H1 (cell line): ENCODE measurements at places on chromosomes 11 and 22.

- H3K4me3 ChIP-seq, result no peak overlapping the region
- no peak for DNase-seq
- H3K36me3 ChIP-seq, result no peaks in the 10 kb centered on the region
- no peaks in the 10 kb centered on the region for H3K27me3 ChIP-seq
- H3K4me1 ChIP-seq, result no peaks in the 10 kb centered on the region
These were observed 138.1 kb downstream of the SLC1A2 start for GRCh38 chr11:35281169-35281688.

- H3K36me3 ChIP-seq, result peaks cover 31% of the 10 kb centered on the region
- DNase-seq, result no peak
- peaks cover 3% of the 10 kb centered on the region; the same call in 1 of the 2 replicates for H3K4me1 ChIP-seq
- no peaks in the 10 kb centered on the region for H3K27me3 ChIP-seq
- no peak overlapping the region for H3K27ac ChIP-seq
- H3K4me3 ChIP-seq, result no peak overlapping the region
These were observed 30.5 kb downstream of the CTNND1 start for GRCh38 chr11:57792060-57792541.

DNA sequence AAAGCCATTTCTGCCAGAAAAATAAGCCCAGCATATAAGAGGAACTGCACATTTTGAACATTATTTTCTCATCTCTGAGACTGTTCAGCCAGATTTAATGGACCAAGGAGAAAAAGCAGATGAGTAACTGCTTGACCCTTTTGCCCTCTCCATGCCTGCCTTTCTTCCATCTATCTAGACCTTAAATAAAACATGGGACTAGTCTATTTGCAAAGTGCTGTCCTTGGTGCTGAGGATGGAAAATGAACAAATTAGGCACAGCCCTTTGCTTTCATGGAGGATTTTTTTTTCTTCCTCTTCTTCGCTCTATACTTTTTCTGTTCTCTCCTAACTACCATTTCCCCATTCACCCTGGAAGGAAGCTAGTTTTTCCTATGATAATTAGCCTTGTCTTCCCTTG, 361.3 kb downstream of the GRM5 start:
- no peak overlapping the region for H3K27ac ChIP-seq
- H3K36me3 ChIP-seq, result no peaks in the 10 kb centered on the region
- no peak for DNase-seq
- H3K4me1 ChIP-seq, result no peaks in the 10 kb centered on the region
- H3K4me3 ChIP-seq, result no peak overlapping the region

DNA sequence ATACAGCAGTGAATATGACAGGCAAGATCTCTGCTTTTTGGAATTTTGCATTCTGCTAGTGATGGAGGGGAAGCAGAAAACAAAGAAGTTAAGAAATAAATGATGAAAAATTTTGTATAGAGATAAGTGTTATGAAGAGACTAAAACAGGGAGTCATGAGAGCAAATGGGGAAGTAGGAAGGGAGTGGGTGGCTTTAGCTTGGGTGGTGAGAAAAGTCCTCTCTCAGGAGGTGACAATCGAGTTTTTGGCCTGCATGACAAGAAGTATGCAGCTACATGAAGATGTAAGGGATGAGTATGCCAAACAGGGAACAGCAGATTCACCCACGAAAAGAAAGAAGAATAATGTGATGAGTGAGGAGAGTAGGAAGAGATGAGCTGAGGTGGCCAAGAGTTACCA, 80.7 kb upstream of the MPPED2 start:
- no peak overlapping the region for H3K27ac ChIP-seq
- no peaks in the 10 kb centered on the region for H3K27me3 ChIP-seq
- H3K36me3 ChIP-seq, result no peaks in the 10 kb centered on the region
- no peaks in the 10 kb centered on the region for H3K4me1 ChIP-seq
- H3K4me3 ChIP-seq, result no peak overlapping the region
- DNase-seq, result no peak

- H3K36me3 ChIP-seq, result peaks cover 16% of the 10 kb centered on the region
- no peaks in the 10 kb centered on the region for H3K4me1 ChIP-seq
- no peak overlapping the region for H3K27ac ChIP-seq
These were observed 88.3 kb downstream of the BDNF start for GRCh38 chr11:27611947-27612455.

- DNase-seq, result no peak
- H3K27me3 ChIP-seq, result no peaks in the 10 kb centered on the region
- H3K27ac ChIP-seq, result no peak overlapping the region
These were observed 5.7 kb upstream of the AMBRA1 start for GRCh38 chr11:46599340-46600193.

- peaks cover 32% of the 10 kb centered on the region for H3K27me3 ChIP-seq
- no peak overlapping the region for H3K4me3 ChIP-seq
- DNase-seq, result no peak
- H3K27ac ChIP-seq, result no peak overlapping the region
- H3K4me1 ChIP-seq, result peaks cover 22% of the 10 kb centered on the region
These were observed 15.6 kb upstream of the MFRP start for GRCh38 chr11:119361941-119362725.

- H3K4me1 ChIP-seq, result no peaks in the 10 kb centered on the region
- no peaks in the 10 kb centered on the region for H3K36me3 ChIP-seq
- DNase-seq, result no peak
- no peak overlapping the region for H3K27ac ChIP-seq
These were observed 169.8 kb downstream of the SPON1 start for GRCh38 chr11:14132312-14132711.

- no peak overlapping the region for H3K27ac ChIP-seq
- no peak for DNase-seq
- no peak overlapping the region for H3K4me3 ChIP-seq
These were observed 44.2 kb downstream of the CKAP5 start for GRCh38 chr11:46801694-46802470.

DNA sequence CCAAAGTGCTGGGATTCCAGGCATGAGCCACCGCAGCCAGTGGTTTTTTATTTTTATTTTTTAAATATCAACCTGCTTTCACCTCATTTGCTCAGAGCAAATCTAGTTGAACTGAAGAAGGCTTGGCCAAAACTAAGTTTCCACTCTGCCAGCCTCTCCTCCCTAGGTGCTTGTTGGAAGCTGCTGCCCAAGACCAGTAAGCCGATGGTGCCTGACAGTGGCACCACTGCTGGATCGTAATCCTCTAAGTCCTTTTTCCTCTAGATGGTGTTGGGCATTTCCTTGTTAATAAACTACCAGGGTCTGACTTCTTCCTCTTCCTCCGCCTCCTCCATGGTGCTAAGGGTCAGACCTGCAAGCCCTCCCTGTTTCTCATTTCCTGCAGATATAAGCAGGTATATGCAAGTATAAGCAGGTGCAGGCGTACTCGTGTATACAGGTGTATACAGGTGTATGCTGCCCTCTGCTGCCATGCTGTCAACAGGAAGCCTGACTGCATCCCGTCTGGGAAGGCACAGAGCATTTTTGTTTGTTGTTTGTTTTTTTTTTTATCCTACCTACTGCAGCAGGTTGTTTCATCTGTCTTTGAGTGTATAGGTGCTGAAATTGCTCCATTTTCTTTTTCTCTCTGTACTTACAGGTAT, 1.6 kb downstream of the NADSYN1 start:
- peaks cover 7% of the 10 kb centered on the region for H3K4me1 ChIP-seq
- no peak overlapping the region for H3K27ac ChIP-seq
- peaks cover 4% of the 10 kb centered on the region; the same call in 1 of the 2 replicates for H3K36me3 ChIP-seq
- H3K27me3 ChIP-seq, result no peaks in the 10 kb centered on the region
- DNase-seq, result no peak
- no peak overlapping the region for H3K4me3 ChIP-seq

DNA sequence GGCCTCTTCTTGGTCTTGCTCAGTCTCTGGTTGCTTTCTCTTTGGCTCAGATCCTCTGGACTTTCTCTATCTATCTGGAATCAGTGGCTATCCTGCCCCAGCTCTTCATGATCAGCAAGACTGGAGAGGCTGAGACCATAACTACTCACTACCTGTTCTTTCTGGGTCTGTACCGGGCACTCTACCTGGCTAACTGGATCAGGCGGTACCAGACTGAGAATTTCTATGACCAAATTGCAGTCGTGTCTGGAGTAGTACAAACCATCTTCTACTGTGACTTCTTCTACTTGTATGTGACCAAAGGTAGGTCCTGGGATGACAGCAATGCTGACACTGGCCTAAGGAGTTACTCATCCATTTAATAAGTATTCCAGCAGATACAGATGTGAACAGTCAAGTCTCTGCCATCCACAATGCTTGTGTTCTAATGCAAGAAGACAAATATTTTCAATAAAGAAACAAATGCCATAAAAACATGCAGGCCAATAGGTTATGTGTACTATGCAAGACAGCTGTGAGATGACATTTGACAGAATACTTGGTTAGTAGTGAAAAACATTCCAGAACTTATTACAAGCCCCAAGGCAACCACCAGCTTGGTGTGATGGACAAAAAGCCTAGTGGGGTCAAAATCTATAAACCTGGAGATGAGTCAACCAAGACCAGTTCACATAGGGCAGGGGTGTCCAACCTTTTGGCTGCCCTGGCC, 13.4 kb downstream of the KDELR3 start:
- H3K27ac ChIP-seq, result no peak overlapping the region; the same call in 1 of the 2 replicates
- H3K27me3 ChIP-seq, result no peaks in the 10 kb centered on the region
- no peak for DNase-seq
- H3K36me3 ChIP-seq, result peaks cover 43% of the 10 kb centered on the region

- no peaks in the 10 kb centered on the region for H3K36me3 ChIP-seq
- H3K27ac ChIP-seq, result no peak overlapping the region
- H3K4me3 ChIP-seq, result no peak overlapping the region
- H3K27me3 ChIP-seq, result no peaks in the 10 kb centered on the region
These were observed 47.9 kb upstream of the RFPL3 start for GRCh38 chr22:32309585-32310251.

- H3K27me3 ChIP-seq, result no peaks in the 10 kb centered on the region
- H3K36me3 ChIP-seq, result no peaks in the 10 kb centered on the region
- H3K27ac ChIP-seq, result no peak overlapping the region
- no peaks in the 10 kb centered on the region; the same call in 1 of the 2 replicates for H3K4me1 ChIP-seq
These were observed 32.5 kb upstream of the OR6M1 start for GRCh38 chr11:123838659-123839058.

DNA sequence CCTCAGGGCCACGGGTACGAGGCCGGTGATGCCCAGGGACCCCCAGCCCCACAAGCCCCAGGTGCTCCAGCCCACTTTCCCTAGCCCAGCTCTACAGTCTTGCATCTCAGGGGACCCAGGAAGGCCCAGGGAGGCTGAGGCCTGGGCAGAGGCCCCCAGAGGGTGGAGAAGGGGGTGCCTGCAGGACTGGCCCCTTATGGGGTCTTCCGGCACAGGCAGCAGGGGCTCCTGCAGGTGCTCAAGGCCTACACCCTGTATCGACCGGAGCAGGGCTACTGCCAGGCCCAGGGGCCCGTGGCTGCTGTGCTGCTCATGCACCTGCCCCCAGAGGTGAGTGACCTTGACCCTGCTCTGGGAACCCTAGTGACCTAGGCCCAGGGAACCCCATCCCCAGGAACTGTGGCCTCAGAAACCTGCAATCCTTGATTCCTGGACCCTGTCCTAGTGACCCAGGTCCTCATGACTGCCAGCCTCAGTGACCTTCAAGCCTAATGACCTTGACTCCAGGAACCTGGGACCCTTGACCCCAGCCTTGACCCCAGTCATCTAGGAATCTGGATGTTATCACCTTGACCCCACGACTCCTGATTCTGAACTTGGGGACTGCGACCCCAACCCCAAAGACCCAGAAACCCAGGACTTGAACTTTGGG, 1.9 kb downstream of the TBC1D10C start:
- H3K4me1 ChIP-seq, result no peaks in the 10 kb centered on the region
- DNase-seq, result no peak
- H3K27me3 ChIP-seq, result no peaks in the 10 kb centered on the region
- H3K27ac ChIP-seq, result no peak overlapping the region
- no peak overlapping the region for H3K4me3 ChIP-seq
- no peaks in the 10 kb centered on the region for H3K36me3 ChIP-seq

GRCh38 chr22:25354456-25354855, 135.0 kb downstream of the CRYBB2 start:
- peaks cover 16% of the 10 kb centered on the region for H3K36me3 ChIP-seq
- no peak for DNase-seq
- H3K4me1 ChIP-seq, result no peaks in the 10 kb centered on the region
- no peak overlapping the region for H3K4me3 ChIP-seq

- H3K27me3 ChIP-seq, result no peaks in the 10 kb centered on the region
- no peaks in the 10 kb centered on the region; the same call in 1 of the 2 replicates for H3K4me1 ChIP-seq
- no peak for DNase-seq
- no peaks in the 10 kb centered on the region; the same call in 1 of the 2 replicates for H3K36me3 ChIP-seq
- H3K27ac ChIP-seq, result no peak overlapping the region
These were observed 1.1 kb downstream of the TLCD5 start for GRCh38 chr11:120326228-120326627.

DNA sequence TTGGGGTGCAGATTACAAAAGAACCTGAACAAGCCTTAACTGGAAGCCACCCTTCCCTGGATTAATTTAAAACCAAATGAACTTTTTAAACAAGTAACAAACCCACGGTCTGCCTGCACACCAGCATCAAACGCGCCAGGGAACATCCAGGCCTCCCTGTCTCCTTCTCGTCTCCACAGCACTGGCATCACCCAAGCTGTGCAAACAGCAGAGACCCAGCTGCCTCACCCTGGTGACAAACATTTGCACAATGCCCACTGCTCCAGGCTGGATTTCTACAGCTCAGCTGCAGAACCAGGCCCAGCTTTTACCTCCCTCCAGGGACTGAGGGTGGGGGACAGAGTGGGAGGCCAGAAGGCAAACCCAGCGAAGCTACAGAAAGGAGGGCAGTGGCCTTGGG, 7.0 kb downstream of the RPL3 start:
- H3K27me3 ChIP-seq, result no peaks in the 10 kb centered on the region
- H3K27ac ChIP-seq, result no peak overlapping the region
- DNase-seq, result no peak

- no peak overlapping the region for H3K27ac ChIP-seq
- no peak overlapping the region for H3K4me3 ChIP-seq
- H3K36me3 ChIP-seq, result no peaks in the 10 kb centered on the region
- no peak for DNase-seq
- no peaks in the 10 kb centered on the region; the same call in 1 of the 2 replicates for H3K27me3 ChIP-seq
These were observed 51.7 kb downstream of the FLI1 start for GRCh38 chr11:128745311-128746136.

- DNase-seq, result no peak
- no peaks in the 10 kb centered on the region for H3K4me1 ChIP-seq
- H3K36me3 ChIP-seq, result no peaks in the 10 kb centered on the region
- no peaks in the 10 kb centered on the region for H3K27me3 ChIP-seq
- no peak overlapping the region for H3K27ac ChIP-seq
These were observed 16.7 kb upstream of the UCP3 start for GRCh38 chr11:74025467-74026166.

GRCh38 chr11:78292109-78292803, 103.5 kb downstream of the USP35 start:
- H3K4me1 ChIP-seq, result peaks cover 2% of the 10 kb centered on the region
- H3K4me3 ChIP-seq, result no peak overlapping the region
- no peaks in the 10 kb centered on the region for H3K36me3 ChIP-seq
- H3K27me3 ChIP-seq, result no peaks in the 10 kb centered on the region
- H3K27ac ChIP-seq, result no peak overlapping the region
- DNase-seq, result no peak
